A549 treated with RU486 at 1 μM for 4 hours (cell line): ENCODE measurements at places on chromosomes 5 and 9. TPM values are rescaled to one million over a fixed set of nuclear protein-coding genes. Genes with fewer than 3 reads are reported as not detected.

The ZNF300 gene
- 1.4 to 2.8 TPM (median 2.5 TPM) in 5 replicates for total RNA-seq

The CER1 gene
- total RNA-seq: not detected in 5 replicates

The C9orf50 gene
- 0.14 TPM in 1 of 5 replicates, not detected in the others for total RNA-seq

The CARTPT gene
- not detected in 5 replicates for total RNA-seq

The PRRT1B gene
- 0.45 to 0.97 TPM (median 0.79 TPM) in 5 replicates for total RNA-seq

The SLC6A3 gene
- 0.07 to 0.37 TPM (median 0.14 TPM) in 4 of 5 replicates, not detected in the other for total RNA-seq

The RNF208 gene
- total RNA-seq: 1.1 to 2.2 TPM (median 2.0 TPM) in 5 replicates

The BSPRY gene
- 0.03 to 0.22 TPM (median 0.06 TPM) in 4 of 5 replicates, not detected in the other for total RNA-seq

The MED27 gene
- 30.0 to 36.1 TPM (median 33.8 TPM) in 5 replicates for total RNA-seq

The SLC36A2 gene
- not detected in 5 replicates for total RNA-seq

The ENTREP1 gene
- 0.28 to 0.71 TPM (median 0.49 TPM) in 5 replicates for total RNA-seq

The GRIN1 gene
- total RNA-seq: 0.26 to 0.78 TPM (median 0.52 TPM) in 5 replicates

The OR2S2 gene
- not detected in 5 replicates for total RNA-seq

The TMEM203 gene
- total RNA-seq: 33.4 to 46.5 TPM (median 43.2 TPM) in 5 replicates

The BARHL1 gene
- not detected in 5 replicates for total RNA-seq

The EPB41L4B gene
- 7.4 to 11.4 TPM (median 10.8 TPM) in 5 replicates for total RNA-seq

The MYOT gene
- total RNA-seq: not detected in 5 replicates

The GPR151 gene
- total RNA-seq: not detected in 5 replicates

The RANBP3L gene
- total RNA-seq: not detected in 5 replicates

The MYOZ3 gene
- total RNA-seq: 0.05 to 0.25 TPM in 2 of 5 replicates, not detected in the others

The ST8SIA4 gene
- 0.24 to 1.3 TPM (median 0.44 TPM) in 5 replicates for total RNA-seq

The SLC36A3 gene
- total RNA-seq: not detected in 5 replicates

The LPAR1 gene
- 11.2 to 15.7 TPM (median 15.2 TPM) in 5 replicates for total RNA-seq

The ADRB2 gene
- total RNA-seq: 0.51 to 0.86 TPM (median 0.67 TPM) in 5 replicates

The IFNA17 gene
- total RNA-seq: not detected in 5 replicates

The STK10 gene
- total RNA-seq: 24.4 to 29.7 TPM (median 26.6 TPM) in 5 replicates

The TSLP gene
- total RNA-seq: not detected in 5 replicates

The NAA35 gene
- total RNA-seq: 20.4 to 27.5 TPM (median 27.1 TPM) in 5 replicates

The C1QTNF3 gene
- total RNA-seq: 0.12 to 0.59 TPM (median 0.17 TPM) in 4 of 5 replicates, not detected in the other

The COL15A1 gene
- total RNA-seq: 0.26 to 0.50 TPM (median 0.34 TPM) in 5 replicates

The MLANA gene
- total RNA-seq: not detected in 5 replicates

The ADAMTS16 gene
- total RNA-seq: 1.1 to 1.5 TPM (median 1.5 TPM) in 5 replicates
